ENCODE measurements at places on chromosomes 4 and X.

GRCh38 chr4:16607241-16608066, 291.0 kb downstream of the LDB2 start:
- no peak for DNase-seq

DNA sequence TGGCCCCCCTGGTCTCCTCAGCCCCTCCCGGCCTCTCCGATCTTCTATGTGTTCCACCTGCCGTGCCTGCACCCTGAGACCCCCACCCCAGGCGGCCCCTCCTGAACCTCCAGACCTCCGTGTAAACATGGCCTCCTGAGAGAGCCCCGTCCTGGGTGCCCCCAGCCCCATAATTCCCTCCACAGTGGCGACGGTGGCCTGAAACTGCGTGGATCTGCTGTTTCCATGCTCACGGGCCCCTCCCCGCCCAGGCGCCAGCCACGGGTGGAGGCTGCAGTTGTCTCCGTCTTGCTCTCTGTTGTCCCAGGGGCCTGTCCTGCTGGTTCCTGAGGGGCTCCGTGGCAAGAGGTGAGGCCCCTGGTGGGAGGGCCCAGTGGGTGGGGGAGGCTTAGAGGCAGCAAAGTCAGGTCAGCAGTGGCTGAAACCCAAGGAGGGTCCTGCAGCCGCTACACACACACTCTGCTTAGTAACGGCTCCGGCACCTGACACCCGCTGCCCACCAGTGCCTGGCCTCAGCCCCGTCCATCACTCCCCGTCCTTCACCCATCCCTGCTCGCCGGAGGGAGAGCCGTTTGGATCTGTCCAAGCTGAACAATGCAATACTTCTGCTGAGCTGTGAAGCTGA, 75.8 kb downstream of the FAM53A start:
- DNase-seq = no peak

- DNase-seq = no peak
These were observed 493.5 kb downstream of the IL15 start for GRCh38 chr4:142129931-142130330.

GRCh38 chrX:136261321-136261720, 10.1 kb upstream of the MAP7D3 start:
- DNase-seq = no peak

- no peak for DNase-seq
These were observed 560 bp upstream of the TMSB4X start for GRCh38 chrX:12974305-12974795.

DNA sequence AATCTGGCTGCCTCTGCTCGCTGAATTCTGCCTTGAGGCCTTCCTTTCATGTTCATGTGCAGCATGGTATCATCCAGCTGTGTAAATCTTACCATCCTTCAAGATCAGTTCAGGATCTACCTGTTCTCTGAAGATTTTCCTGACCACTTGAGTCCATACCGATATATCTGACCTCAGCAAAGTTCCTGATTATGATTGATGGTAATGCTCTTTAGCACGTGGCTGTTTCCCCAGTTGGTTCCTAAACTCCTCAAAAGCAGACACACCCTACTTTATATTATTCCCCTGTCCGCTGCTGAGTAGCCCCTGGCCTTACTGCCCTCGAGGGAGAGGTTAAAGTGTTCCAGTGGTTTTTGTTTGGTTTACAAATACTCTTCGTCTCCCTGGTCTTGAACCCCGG, 20.0 kb downstream of the GALNT7 start:
- DNase-seq = no peak

GRCh38 chrX:102832661-102833060, 104.4 kb upstream of the RAB40AL start:
- DNase-seq = no peak

DNA sequence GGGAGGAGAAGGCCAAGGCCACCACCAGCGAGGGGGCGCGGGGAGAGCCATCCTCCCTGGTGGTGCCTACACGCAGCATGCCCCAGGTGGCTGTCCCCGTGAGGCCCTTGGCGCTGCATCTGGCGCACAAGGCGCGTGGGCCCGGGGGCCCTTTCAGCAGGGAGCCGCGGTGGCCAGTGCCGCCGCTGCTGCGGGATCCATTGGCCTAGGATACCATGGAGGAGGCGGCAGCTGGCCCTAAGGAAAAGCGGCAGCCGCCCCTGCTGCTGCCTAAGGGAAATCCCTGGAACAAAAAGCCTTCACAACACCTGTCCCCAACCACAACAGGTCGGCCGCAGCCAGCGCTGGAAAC, 1059.6 kb downstream of the TECRL start:
- DNase-seq = no peak

DNA sequence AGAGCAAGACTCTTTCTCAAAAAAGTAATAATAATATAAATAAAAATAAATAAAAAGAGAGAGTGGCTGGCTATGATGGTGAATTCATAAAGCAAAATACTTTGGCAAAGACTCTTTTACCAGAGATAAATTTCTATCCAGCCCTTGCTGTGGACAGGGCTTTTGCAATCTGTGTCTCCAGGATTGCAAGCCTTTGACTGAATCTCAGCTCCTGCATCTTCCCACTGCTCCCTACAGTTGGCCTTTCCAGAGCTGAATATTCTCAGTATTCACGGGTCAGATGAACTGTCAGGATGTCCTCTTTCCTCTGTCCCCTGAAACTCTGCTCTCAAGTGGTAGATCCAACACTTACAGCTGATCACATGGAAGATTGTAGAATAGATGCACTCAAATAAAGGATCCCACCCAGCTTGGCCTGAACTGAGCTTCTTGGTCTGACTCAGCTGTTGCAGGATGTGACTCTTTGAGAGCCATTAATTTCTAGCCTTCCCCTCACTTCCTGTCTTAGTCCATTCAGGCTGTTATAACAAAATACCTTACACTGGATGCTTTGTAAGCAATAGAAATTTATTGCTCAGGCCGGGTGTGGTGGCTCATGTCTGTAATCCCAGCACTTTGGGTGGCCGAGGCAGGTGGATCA, 123.4 kb upstream of the GUCY1A1 start:
- no peak for DNase-seq

- no peak for DNase-seq
These were observed 80.2 kb downstream of the CRMP1 start for GRCh38 chr4:5812506-5813229.
